ENCODE measurements at places on chromosomes 2 and 18.

- peak; percentile 39 for DNase-seq
These were observed 158.8 kb upstream of the SLC39A10 start for GRCh38 chr2:195498176-195498575.

GRCh38 chr2:221125691-221126090 lies 446.4 kb downstream of the EPHA4 start:
- no peak for DNase-seq

GRCh38 chr2:71591044-71591443 lies 137.7 kb downstream of the DYSF start:
- no peak for DNase-seq

- peak; percentile 66 for DNase-seq
These were observed 3.6 kb downstream of the FZD5 start for GRCh38 chr2:207766041-207766551.

- no peak for DNase-seq
These were observed 6.1 kb upstream of the CCDC178 start for GRCh38 chr18:33446604-33447003.

DNA sequence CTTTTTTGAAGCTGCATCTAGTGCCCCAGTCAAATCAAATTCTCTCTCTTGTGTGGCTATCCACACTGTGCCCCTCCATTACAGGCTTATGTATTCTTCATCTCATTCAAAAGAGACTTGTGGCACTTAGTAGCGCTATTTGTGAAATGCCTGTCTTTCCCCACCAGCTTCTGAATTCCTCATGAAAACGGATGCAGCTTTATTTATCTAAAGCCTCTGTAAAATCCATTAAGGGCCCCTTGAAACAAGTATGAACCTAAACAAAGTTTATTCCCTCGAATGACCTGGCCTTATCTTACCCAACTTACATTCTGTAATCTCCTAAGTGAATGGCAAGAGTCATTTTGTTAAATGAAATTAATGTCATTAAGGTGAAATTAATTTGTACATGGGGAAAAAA lies 417.4 kb upstream of the PIK3C3 start:
- no peak for DNase-seq

GRCh38 chr2:28419443-28420270 lies 27.0 kb downstream of the FOSL2 start:
- no peak for DNase-seq

GRCh38 chr2:33029926-33030325 lies 83.2 kb downstream of the LTBP1 start:
- no peak for DNase-seq

GRCh38 chr2:106124106-106124756 lies 69.9 kb downstream of the UXS1 start:
- DNase-seq = no peak

DNA sequence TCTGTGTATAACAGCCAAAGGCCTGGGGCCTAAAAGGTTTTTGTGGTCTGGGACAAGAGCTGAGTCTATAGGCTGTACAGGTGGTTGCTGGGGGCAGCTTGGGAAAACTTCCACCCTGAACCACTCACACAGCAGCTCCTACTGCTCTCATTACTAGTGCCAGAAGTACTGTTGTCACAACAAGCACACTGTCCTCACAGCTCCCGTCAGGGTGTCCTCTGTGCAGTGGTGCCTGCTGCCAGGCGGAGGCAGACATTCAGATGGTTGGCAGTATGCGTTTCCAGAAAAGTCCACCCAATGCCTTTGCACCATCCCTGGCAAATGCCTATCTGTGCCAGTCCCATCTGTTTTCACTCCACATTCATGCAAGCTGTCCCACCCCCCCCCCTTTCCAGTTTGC lies 58.5 kb downstream of the EPAS1 start:
- DNase-seq = no peak

DNA sequence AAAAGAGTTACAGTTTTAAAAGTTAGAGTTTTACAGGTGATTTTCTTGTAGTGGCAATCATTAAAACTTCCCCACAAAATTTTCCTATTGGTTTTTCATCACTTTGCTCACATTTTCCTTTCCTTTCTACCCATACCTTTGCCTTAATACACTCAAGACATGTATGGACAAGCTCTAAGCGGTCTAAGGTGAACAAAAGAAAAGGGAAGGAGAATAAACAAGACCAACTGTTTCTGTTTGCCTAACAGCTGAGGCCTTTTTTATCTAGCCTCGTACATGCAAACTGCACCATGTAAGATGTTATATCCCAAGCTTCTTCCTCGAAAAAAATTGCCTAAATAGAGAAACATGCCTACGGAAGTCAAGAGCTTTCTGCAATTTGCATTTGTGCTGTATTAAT lies 33.9 kb upstream of the TBC1D8 start:
- no peak for DNase-seq

- peak; percentile 33 for DNase-seq
These were observed 68.0 kb downstream of the NPAS2 start for GRCh38 chr2:100887713-100888495.

DNA sequence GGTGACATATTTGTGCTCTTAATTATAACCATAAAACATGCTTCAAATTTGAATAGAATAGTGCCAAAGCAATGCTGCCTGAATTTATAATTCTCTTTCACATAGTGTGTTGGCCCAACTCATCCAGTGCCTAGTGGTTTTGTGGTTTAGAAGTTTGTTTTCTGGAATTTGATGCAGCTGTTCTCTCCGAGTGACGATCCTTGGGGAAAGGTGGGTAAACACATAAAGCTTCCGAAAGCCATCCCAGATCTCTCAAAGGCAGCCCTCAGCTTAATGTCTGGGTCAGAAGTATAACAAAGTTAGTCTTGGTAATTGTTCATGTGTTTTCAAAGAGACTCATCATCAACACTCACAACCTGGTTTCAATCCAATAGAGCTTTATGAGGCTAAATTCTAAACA lies 235.6 kb upstream of the CDH2 start:
- no peak for DNase-seq

DNA sequence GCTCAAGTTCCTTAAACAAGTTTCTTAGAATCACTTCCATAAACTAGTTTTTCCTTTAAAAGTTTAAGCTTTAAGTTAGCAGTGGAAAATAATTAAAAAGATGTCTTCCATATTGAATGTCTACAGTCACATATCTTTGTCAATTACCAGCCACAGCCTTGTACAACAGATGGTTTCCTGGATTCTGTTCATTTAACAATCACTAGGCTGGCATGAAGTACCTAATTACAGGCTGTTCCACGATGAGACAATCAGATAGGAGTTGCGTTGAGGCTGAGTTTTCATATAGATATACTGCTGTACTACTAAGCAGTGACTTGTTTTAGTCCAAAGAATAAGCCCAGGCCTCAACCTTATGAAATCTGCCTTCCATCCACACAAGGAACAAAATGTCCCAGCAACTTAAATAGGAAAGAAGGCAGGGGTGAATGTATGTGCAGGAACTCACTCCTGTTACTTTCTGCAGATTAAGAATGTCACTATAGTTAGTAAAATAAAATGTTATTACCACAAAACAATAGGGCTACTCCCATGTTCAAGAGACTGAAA lies 131.0 kb downstream of the ZAP70 start:
- DNase-seq = no peak

All from ELF-1 (cell line).